ENCODE measurements at places on chromosomes 7 and 10. TPM values are rescaled to one million over a fixed set of nuclear protein-coding genes. Genes with fewer than 3 reads are reported as not detected.

DNA sequence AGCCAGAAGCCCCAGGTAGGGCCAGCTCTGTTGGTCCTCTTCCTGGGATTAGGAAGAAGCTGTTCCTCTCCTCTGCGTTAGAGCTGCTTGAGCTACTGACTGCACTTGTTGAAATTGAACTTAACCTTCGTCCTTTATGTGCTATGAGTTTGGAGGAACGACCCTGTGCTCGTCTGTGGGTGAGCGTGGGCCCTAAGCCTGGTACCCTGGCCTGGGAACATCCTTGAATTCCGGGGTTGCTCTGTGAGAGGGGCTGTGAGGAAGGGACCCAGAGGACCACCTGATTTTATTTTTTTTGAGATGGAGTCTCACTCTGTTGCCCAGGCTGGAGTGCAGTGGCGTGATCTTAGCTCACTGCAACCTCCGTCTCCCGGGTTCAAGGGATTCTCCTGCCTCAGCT lies 447.2 kb upstream of the FOXK1 start:
- no peaks in the 10 kb centered on the region for H3K4me1 ChIP-seq
- no peak overlapping the region for H3K4me3 ChIP-seq
- no peak overlapping the region for H3K27ac ChIP-seq

GRCh38 chr7:4836206-4836661 lies 25.6 kb downstream of the PAPOLB start:
- no peaks in the 10 kb centered on the region for H3K27me3 ChIP-seq
- no peak overlapping the region for H3K4me3 ChIP-seq
- DNase-seq, result no peak

GRCh38 chr10:100209303-100209702 lies 20.1 kb downstream of the CHUK start:
- no peaks in the 10 kb centered on the region for H3K27me3 ChIP-seq
- DNase-seq, result no peak
- no peaks in the 10 kb centered on the region for H3K4me1 ChIP-seq

DNA sequence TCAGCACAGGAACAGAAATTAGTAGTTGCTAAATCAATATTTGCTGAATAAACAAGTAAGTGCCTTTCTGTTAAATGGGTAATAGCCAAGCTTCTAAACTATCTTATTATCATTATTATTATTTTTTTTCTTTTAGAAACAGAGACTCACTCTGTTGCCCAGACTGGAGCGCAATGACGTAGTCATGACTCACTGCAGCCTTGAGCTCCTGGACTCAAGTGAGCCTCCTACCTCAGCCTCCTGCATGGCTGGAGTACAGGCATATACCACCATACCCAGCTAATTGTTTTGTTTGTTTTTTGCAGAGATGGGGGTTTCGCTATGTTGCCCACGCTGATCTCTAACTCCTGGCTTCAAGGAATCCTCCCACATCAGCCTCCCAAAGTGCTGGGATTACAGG lies 12.3 kb upstream of the ELN start:
- H3K27me3 ChIP-seq, result no peaks in the 10 kb centered on the region
- no peaks in the 10 kb centered on the region for H3K36me3 ChIP-seq
- DNase-seq, result no peak
- H3K27ac ChIP-seq, result no peak overlapping the region
- no peaks in the 10 kb centered on the region for H3K4me1 ChIP-seq
- no peak overlapping the region for H3K4me3 ChIP-seq

DNA sequence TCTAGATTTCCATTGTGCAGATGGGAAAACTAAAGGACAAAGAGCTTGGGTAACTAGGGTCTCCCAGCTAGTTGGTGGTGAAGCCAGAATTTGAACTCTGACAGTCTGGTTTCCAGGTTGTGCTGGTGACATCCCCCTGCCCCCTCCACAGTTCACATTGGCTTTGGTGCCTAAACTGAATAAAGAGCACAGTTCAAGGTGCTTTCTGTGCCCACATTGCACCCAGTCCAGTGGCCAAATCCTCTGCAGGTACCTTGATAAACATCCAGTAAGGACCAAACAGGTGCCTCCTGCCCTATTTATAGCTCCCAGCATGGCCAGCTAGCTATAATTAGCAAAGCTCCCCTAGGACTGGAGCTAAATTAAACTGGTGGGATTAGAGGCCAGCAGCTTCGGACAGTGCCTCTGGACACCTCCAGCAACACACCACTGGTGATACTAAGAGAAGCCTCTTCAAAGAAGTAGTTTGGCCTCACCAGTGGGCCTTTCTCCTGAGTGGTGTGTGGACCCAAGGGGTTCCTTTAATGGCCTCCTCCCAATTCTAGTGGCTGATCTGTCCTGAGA lies 59.9 kb downstream of the KCNMA1 start:
- H3K27me3 ChIP-seq, result no peaks in the 10 kb centered on the region
- no peak overlapping the region for H3K27ac ChIP-seq
- no peak overlapping the region for H3K4me3 ChIP-seq
- H3K4me1 ChIP-seq, result no peaks in the 10 kb centered on the region
- DNase-seq, result no peak

DNA sequence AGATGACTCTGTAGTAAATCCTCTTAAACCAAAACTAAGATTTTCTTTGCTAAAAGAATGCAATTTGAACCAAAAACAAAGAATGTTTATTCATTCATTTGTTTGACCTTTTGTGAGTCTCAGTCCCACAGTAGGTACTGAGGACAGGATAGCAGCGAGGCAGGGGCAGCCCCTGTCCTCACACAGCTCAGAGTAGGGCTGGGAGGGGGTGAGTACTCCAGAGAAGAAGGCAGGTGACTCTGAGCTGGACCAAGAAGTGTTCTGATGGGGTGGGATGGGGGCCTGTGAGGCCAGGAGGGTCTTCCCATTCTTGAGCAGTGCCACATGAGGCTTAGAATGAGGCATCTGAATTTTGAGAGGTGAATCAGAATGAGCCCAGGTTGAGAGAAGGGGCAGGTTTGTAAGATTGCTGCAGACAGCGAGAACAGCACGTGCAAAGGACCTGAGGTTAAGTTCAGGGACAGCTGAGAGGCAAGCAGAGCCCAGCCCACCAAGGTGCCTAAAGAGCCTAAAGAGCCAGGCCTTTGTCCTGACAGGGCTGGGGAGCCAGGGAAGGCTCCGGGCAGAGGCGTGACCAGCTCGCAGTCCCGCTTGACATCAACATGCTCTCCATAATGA lies 56.9 kb upstream of the CHST15 start:
- no peak overlapping the region for H3K4me3 ChIP-seq
- H3K27ac ChIP-seq, result no peak overlapping the region
- no peaks in the 10 kb centered on the region for H3K27me3 ChIP-seq
- DNase-seq, result no peak

- no peaks in the 10 kb centered on the region for H3K27me3 ChIP-seq
- no peak overlapping the region for H3K27ac ChIP-seq
- H3K4me3 ChIP-seq, result no peak overlapping the region
- no peaks in the 10 kb centered on the region for H3K4me1 ChIP-seq
Observed at GRCh38 chr7:29413626-29414136, 150.0 kb upstream of the PRR15 start.

DNA sequence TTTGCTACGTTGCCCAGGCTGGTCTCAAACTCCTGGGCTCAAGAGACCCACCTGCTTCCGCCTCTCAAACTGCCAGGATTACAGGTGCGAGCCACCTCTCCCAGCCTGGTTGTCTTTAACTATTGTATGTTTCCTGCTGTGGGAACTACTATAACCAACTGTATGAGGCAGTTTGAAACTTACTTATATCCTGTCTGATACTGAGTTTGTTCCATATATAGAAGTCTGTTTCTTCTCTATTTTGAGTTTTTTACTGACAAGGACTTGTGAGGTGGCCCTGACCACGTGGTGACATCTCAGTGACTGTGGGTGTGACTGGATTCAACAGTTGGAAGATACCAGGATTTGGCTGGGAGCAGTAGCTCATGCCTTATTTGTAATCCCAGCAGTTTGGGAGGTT lies 14.2 kb downstream of the FBH1 start:
- no peaks in the 10 kb centered on the region for H3K4me1 ChIP-seq
- H3K36me3 ChIP-seq, result no peaks in the 10 kb centered on the region
- H3K27ac ChIP-seq, result no peak overlapping the region
- no peaks in the 10 kb centered on the region for H3K27me3 ChIP-seq
- H3K4me3 ChIP-seq, result no peak overlapping the region
- DNase-seq, result no peak

- no peak for DNase-seq
- H3K36me3 ChIP-seq, result no peaks in the 10 kb centered on the region
- no peak overlapping the region for H3K4me3 ChIP-seq
- no peak overlapping the region for H3K27ac ChIP-seq
Observed at GRCh38 chr10:104139221-104139620, 17.2 kb downstream of the SFR1 start.

The CYP26C1 gene
- polyA plus RNA-seq, result not detected

The PPRC1 gene
- 17.4 TPM for polyA plus RNA-seq

The CCDC186 gene
- polyA plus RNA-seq, result 10.1 TPM

Data from ovary (tissue), 10 donors.